ENCODE measurements at places on chromosomes 2 and 18.

GRCh38 chr2:196172951-196173350, 1.6 kb upstream of the STK17B start:
- no peak for DNase-seq

GRCh38 chr2:98696200-98696599, 34.7 kb downstream of the MGAT4A start:
- DNase-seq = no peak

DNA sequence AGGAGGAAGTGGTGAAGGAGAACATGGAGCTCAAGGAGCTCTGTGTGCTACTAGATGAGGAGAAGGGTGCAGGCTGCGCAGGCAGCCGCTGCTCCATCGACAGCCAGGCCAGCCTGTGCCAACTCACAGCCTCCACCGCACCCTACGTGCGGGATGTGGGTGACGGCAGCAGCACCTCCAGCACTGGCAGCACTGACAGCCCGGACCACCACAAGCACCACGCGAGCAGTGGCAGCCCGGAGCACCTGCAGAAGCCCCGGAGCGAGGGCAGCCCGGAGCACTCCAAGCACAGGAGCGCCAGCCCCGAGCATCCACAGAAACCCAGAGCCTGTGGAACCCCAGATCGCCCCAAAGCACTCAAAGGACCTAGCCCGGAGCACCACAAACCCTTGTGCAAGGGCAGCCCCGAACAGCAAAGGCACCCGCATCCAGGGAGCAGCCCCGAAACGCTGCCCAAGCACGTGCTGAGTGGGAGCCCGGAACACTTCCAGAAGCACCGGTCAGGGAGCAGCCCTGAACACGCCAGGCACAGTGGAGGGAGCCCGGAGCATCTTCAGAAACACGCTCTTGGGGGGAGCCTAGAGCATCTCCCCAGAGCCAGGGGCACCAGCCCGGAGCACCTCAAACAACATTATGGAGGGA, 9.0 kb downstream of the CCDC85A start:
- DNase-seq = no peak

DNA sequence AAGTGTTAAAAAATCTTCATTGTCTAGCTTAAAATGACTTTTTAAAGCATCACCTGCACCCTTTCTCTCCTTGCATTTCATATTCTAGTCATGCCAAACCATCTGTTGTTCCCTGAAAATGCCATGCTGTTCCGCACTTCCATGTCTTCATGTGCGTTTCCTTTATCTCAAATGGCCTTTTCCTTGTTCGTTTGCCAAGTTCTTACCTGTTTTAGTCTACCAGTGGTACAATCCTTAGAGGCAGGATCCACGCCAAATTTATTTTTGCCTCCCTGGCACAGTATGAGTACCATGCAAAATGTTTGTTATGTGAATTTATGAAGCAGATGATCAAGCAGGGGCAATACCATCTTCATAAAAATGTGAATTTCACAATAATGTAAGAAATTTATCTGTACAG, 37.0 kb downstream of the TMEFF2 start:
- DNase-seq = no peak

DNA sequence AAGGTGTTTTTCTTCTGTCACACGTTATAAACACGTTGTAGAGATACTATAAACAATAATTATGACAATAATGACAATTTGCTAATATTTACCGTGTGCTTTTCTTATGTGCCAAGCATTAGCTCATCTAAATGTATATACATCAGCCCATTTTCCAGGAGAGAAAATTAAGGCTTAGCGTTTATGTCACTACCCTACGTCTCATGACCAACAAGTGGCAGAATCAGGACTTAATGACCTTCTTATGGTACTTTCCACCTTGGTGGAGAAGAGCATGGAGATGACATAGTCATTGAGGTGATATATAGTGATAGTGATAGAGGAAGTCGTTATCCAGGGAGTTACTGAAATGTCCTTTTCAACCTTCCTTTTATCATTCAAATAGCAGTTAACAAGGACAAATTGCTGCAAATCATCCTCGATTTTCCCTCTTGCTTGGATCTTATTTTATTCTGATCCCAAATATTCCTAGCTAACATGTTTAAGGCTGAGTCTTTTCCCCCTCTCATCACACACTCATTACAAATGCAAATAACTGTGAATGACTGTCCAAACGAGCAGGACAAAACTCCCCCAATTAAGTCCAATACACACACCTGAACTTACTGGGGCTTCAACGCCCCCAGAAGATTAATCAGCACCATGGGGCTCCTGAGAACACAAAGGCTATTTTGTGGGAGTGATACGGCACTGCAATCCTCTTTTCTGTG, 27.3 kb downstream of the SPRED2 start:
- no peak for DNase-seq

DNA sequence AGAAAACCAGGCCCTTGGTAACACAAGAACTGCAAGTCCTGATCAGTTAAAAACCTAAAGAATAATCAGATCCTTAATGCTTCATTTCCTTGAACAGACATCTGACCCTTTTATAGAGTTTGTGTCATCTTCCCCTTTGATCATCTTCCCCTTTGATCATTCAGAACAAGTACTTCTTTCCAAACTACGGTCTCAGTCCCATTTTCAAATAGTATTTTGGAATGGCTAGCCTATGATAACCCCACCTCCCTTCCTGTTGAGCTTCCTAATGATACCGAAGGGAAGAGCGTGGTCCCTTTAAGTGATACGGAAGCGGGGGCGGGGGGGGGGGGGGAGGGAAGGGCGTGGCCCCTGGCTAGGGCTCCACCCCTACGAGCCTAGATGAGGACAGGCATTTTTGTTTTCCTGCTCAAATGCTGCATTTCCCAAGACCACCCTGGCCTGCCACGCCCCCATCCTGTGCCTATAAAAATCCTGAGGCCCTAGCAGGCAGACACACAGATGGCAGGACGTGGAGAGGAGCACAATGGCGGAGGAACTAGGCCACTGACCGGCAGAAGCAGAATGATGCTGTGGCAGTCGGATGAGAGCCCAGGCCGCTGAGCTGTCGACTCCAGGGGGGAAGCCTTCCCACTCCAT, 24.1 kb upstream of the CHRNA1 start:
- no peak for DNase-seq

- no peak for DNase-seq
These were observed 55.1 kb upstream of the ZNF397 start for GRCh38 chr18:35185771-35186170.
